ENCODE measurements at places on chromosomes 3 and 15.
A peak's percentile ranks its signal among the peaks of the same experiment; 100 is the strongest.

- no peak for DNase-seq
These were observed 23.7 kb downstream of the CFAP92 start for GRCh38 chr3:128969993-128970739.

GRCh38 chr3:26196781-26197180 is 406.9 kb downstream of the OXSM start:
- DNase-seq, result no peak

- no peak for DNase-seq
These were observed 71.3 kb downstream of the WHAMM start for GRCh38 chr15:82880704-82881103.

- no peak for DNase-seq
These were observed 48.2 kb downstream of the ITGB5 start for GRCh38 chr3:124838963-124839362.

DNA sequence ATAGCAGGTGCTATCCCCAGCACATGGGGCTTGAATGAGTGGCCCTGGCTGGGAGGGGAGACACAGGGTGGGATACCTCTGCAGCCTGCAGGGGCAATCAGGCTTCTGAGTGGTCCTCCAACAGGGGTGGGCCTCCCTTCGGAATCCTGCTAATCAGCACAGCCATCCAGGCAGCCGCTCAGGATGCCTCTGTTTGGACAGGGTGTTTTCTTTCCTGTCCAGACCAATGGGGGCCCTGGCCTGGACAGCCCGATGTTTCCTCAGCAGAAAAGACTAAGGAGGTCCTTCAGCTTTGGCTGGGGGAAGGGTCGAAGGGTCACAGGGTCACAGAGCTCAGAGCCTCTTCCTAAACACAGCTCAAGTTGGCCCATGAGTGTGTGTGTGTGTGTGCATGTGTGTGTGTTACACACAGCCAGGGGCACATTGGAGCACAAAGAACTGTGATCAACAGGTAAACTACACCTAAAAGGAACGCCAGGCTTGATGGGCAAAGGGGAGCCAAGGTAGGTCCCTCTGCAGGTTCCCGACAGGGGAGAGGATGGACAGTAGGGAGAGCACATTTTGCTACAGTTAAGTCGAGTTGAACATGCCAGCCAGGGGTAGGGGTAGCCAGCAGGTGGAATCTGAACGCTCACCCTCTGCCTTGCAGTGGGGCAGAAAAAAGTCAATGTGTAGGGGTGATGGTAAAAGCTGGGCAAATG is 1.1 kb upstream of the HAPLN3 start:
- DNase-seq, result no peak

DNA sequence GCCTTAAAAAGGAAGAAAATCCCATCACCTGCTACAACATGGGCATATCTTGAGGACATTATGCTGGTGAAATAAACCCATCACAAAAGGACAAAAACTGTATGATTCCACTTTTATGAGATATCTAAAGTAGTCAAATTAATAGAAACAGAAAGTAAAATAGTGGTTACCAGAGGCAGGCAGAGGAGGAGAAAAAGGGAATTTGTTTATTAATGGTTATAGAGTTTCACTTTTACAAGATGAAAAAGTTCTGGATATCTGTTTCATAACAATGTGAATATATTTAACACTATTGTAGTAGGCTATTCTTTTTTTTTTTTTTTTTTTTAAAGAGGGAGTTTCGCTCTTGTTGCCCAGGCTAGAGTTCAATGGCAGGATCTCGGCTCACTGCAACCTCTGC is 40.4 kb downstream of the DPH3 start:
- no peak for DNase-seq

DNA sequence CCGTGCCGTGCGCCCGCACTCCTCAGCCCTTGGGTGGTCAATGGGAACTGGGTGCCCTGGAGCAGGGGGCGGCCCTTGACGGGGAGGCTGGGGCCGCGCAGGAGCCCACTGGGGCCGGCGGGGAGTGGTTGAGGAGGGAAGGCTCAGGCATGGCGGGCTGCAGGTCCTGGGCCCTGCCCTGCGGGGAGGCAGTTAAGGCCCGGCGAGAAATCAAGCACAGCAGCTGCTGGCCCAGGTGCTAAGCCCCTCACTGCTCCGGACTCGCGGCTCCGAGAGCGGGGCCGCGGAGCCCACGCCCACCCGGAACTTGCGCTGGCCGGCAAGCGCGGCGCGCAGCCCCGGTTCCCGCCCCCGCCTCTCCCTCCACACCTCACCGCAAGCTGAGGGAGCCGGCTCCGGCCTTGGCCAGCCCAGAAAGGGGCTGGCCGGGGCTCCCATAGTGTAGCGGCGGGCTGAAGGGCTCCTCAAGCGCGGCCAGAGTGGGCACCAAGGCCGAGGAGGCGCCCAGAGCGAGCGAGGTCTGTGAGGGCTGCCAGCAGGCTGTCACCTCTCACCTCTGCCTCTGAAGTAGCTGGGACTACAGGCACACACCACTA is 7.8 kb downstream of the GP9 start:
- DNase-seq, result no peak

DNA sequence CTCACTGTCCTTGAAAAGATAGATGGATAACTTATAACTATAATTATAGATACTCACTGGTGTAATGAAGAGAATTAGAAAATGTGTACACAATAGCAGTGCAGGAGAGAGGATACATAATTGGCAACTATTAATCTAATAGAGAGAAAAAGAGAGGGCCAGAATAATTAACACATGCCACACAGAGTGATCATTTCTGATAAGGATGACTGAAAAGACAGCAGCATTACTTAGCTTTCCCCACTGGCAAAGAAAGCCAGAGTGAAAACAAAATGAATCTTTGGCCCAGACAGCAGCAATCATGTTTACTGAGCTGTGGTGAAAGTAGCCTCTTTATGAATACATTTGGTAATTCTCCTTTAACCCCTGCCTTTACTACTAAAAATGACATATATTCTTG is 493.3 kb upstream of the ROBO1 start:
- no peak for DNase-seq

DNA sequence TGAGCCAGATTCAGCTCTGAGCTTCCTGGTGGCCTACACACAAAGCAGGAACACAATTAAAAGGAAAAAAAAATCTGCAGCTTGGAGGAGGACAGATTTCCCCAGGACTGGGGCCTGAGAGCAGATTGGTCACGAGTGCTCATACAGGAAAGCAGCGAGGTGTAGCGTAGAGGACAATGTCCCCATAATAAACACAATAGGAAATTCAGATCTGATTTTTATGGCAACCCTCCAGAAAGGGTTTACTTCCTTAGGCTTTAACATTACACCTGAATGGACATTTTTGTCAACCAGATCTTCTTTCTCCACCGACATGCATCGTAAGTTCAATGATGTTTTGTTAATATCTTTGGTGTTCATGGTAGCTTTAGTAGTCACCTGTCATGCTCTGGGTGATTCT is 23.3 kb downstream of the SLC6A20 start:
- DNase-seq, result peak; percentile 40

DNA sequence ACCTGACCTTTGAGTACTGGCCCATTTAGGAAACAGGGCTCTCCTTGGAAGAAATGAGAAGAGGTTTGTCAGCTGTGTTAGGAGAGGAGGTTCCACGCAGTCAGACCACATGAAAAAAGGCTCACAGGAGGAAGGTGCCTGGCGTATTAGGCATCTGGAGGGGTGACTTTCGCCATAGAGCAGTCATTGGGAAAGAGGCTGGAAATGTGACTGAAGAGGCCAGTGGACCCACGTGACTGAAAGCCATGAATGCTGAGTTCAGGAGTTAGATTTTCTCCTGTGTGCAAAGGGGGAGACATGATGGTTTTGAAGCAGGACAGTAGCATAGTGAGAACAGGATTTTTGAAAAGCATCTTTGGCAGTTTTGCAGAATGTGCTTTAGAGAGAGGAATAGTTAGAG is 29.7 kb upstream of the RNF7 start:
- DNase-seq, result no peak

DNA sequence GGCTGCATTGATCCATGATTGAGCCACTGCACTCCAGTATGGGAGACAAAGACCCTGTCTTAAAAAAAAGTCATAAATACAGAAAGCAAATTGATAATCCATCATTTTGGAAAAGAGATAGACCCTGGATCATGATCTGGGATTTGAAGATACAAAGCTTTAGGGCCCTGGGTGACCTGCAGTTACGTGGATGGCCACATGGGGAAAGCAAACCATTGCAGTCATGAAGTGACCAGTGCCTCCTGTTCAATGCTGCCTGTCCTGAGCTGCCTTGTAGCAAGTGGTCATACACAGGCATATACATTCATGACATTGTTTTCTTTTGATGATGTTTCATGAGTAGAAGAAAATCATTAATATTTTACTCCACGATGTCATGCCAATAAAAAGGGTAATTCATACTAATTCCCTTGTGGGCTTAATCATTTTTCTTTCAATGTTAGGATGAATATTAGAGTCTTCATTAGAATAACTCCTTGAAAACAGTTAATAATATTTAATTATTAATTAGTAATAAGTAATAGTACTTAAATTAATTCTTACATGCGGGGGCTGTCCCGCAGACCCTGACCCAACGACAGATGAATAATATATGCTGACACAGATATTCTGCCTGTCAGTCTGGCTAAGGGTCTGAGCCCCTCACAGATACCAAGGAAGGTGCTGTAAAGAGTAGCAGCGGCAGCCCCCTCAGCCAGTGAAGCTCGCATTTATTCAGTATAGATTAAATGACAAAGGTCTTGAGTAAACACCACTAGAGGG is 109.0 kb upstream of the UNC13C start:
- DNase-seq, result no peak

- no peak for DNase-seq
These were observed 218.8 kb downstream of the VPS13C start for GRCh38 chr15:61841466-61841865.

- DNase-seq, result no peak
These were observed 22.5 kb upstream of the VPS8 start for GRCh38 chr3:184789314-184789998.

DNA sequence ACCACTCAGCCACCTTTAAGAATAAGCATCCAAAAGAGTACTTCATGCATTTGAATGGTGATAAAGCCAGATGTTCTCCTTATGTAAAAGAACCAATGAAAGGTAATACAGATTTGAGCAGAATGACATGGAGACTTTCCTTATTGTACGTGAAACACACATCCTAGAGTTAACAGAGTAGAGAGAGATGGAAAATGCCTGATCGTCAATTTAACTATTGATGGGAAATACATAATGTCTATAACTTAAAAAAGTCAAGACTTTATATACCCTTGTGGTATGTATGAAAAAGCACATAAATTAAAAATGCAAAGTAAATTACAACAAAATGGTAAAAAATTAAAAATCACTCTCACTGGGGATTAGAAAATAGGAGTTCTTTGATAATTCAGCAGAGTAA is 31.7 kb upstream of the PLSCR5 start:
- no peak for DNase-seq

GRCh38 chr3:6229778-6230410 is 631.0 kb upstream of the GRM7 start:
- DNase-seq, result no peak

GRCh38 chr15:83106994-83107840 is at the start of gene TM6SF1:
Gene TM6SF1, plus strand, starts transcription at chr15:83107645. Its CDS starts 36 bp downstream, at chr15:83107681.
- peak; percentile 30 for DNase-seq

- DNase-seq, result no peak
These were observed 1192.8 kb upstream of the CADM2 start for GRCh38 chr3:83765956-83766355.

- no peak for DNase-seq
These were observed 85.8 kb downstream of the RPLP1 start for GRCh38 chr15:69538379-69538778.

GRCh38 chr3:87002346-87002745 is 11.4 kb upstream of the VGLL3 start:
- no peak for DNase-seq

DNA sequence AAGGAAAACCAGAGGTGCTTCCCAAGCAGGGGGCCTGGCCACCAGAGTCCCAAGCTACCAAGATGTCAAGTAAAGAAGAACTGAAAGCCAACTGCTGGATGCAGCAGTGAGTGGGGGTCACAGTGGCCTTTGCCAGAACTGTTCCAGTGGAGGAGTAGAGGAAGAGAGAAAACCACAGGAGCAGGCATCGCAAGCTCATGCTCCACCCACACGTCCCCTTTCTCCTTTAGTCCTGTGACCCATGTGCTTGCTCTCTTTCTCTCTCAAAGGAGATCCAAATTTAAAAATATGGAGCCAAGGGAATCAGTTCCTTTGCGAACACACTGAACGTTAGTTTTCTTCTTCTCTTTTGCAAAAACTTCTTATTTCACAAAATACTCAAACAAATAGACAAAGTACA is 12.4 kb upstream of the ABHD2 start:
- DNase-seq, result no peak

GRCh38 chr15:61051569-61052031 is 177.5 kb downstream of the RORA start:
- peak; percentile 49 for DNase-seq

DNA sequence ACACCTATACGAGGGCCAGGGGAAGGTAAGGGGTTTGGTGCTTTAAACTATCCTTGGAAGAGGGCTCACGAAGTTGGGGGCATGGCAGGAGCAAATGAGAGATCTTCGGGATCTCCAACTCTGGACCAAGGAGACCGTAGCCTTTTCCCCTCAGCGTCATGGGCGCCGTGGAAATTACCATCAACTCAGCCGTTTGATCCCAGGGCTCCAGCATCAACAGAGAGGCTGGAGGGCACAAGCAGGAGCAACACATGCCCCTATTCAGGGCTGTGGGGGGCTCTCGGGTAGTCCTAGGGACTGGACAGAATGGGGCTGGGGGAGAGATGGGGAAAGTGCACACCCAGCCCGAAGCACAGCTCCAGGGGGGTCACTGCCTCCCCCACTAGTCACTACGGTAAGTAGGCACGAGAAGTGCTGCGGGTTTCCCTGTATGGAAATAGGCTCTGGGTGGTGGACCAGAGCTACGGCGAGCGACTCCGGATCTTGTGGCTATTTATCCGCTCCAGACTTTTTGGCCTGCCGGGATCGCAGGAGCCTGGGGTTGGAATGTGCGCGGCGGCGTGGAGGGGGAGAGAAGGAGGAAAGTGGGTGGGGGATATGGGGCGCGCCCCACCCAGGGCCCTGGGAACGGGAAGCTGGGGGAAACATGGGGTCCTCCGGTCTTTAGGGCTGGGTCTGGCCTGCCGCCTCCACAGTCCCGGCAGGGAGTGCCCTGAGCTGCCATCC is 539 bp upstream of the LAMB2 start:
- peak; percentile 88 for DNase-seq

GRCh38 chr3:51944451-51945021 is 2.4 kb downstream of the PARP3 start:
- no peak for DNase-seq

DNA sequence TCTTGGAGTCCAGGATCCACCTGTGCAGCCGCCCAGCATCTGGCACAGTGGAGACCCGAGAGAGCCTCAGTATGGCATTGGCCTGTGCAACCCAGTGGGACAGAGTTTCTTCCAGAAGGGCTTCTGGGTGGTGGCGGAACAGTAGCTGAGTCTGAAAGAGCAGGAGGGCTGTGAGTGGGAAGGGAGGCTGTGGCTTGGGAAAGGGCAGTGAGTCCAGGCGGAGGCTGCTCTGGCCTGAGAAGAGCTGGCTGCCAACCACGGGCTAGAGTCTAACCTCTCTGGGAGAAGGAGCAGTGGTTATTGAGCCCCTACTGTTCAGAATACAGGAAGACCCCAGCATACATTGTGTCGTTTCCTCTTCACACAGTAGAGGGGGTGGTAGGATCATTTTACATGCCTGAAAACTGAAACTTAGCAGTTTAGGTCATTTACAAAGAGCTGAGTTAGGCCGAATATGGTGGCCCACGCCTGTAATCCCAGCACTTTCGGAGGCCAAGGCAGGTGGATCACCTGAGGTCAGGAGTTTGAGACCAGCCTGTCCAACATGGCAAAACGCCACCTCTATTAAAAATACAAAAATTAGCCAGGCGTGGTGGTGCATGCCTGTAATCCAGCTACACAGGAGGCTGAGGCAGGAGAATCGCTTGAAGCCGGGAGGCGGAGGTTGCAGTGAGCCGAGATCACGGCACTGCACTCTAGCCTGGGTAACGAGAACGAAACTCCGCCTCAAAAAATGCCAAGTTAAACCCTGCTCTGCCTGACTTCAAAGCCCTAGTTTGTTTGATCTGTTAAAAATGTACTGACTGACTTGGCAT is 3.2 kb downstream of the AEN start:
- peak; percentile 52 for DNase-seq

Data from mucosa of descending colon (tissue), 3 donors.